ENCODE measurements at places on chromosomes 6 and 20.
A peak's percentile ranks its signal among the peaks of the same experiment; 100 is the strongest.

GRCh38 chr6:31666337-31666965 lies 571 bp downstream of the CSNK2B start:
- DNase-seq: no peak

DNA sequence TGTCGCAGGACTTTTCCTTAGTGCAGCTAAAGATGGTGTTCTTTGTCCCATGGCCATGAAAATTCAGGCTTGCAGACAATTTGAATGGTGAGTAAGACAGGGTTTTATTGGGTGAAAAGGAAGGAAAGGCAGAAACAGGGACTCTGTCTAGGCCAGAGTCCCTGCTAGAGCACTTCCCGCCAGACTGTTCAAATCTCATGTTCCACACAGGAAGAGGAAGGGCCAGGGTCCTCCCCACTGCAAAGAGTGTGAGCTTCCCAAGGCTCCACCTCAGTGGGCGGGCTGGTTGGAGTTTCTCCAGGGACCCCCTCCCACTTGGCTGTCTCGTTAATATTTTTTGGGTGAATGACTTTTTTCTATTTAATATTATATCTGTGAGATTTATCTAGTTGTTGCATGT lies 29.0 kb downstream of the COL19A1 start:
- DNase-seq: no peak

GRCh38 chr6:129590408-129591022 lies 119.5 kb downstream of the ARHGAP18 start:
- DNase-seq: no peak

DNA sequence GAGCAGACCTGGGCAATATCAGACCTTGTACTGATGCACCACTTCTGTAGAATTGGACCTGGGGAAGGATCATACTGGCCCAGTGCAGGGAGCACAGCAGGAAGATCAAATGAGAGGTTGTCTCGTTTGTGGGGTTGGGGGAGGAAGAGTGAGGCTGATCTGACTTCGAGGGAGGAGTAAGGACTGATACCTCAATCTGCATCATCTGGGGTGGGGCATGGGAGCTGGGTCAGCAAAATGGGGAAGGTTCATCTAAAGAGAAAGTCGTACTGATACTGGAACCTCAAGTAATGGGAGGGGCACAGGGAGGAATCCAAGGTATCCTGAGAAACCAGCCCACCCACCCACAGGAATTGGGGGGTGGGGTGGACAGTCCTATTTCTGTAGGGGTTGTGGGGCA lies 3.7 kb downstream of the RNF39 start:
- no peak for DNase-seq

DNA sequence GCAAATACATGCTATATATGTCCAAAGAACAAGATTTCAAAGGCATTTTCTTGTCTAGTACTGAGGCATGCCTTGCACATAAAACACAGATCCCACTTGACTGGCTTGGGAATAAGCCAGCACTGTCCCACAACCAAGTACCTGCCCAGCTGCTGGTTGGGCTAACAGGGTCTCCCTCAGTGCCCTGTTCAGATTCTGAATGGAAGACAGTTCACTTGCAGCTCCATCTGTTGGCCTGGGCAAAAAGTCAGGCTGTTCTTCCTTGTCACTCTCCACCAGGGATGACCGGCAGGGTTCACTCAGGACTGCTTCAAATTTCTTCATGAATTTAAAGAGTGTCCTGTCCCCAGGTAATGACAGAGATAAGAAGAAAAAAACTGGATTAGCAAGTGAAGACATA lies 44.4 kb upstream of the LYRM2 start:
- no peak for DNase-seq

DNA sequence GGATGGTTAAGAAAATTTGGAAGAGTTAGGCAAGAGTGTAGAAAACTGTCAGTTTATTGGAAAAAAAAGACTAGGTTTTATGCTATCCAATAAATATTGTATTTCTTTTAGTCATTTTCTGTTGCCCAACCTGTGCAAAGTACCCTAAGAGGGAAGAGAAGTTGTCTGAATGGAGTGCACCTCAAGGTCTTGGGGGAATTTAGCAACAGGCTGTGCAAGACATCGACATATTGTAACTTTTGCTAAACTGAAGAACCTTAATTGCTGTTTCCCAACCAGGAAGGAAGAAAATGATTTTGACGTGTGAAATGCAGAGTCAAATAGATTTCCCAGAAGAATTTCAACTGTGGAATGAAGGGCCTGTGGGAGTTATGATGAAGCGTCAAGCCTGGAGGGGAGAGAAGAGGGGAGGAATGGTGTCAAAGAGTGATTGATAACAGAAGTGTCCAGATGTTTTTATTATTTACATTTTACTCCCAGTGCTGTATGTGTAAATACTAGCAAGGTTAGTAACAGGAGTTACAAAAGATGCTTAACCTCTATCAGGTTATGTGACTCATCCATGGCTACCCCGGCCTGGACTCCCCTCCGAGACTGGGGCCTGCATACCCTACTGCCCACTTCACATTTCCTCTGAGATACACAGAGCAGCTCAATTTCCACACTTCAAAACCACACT lies 246.8 kb downstream of the MYLK4 start:
- DNase-seq: no peak

DNA sequence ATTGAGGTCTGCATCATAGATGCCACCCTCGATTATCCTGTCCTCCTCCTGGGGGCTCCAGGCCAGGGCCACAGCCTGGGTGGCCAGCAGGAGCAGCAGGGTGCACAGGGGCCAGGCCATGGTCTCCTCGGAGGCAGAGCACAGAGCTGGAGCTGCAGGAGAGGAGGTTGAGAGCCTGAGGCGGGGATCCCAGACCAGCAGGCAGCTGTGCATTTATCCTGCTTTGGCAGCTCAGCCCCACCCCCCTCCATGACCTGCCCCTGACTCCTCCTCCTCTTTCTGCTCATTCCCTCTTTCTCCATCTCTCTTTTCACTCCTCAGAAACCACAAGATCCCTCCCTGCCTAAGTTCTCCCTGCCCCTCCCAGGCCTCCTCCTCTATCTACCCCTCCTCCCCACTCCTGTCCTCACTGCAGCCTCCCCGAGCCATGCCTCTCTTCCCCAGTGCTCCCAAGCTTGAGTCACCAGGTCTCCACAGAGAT lies at the start of gene CST2:
CST2 (minus strand) TSS at position 189 of the 481 bp plus-strand sequence; CDS start at position 120, 69 bp downstream.
- DNase-seq: no peak

DNA sequence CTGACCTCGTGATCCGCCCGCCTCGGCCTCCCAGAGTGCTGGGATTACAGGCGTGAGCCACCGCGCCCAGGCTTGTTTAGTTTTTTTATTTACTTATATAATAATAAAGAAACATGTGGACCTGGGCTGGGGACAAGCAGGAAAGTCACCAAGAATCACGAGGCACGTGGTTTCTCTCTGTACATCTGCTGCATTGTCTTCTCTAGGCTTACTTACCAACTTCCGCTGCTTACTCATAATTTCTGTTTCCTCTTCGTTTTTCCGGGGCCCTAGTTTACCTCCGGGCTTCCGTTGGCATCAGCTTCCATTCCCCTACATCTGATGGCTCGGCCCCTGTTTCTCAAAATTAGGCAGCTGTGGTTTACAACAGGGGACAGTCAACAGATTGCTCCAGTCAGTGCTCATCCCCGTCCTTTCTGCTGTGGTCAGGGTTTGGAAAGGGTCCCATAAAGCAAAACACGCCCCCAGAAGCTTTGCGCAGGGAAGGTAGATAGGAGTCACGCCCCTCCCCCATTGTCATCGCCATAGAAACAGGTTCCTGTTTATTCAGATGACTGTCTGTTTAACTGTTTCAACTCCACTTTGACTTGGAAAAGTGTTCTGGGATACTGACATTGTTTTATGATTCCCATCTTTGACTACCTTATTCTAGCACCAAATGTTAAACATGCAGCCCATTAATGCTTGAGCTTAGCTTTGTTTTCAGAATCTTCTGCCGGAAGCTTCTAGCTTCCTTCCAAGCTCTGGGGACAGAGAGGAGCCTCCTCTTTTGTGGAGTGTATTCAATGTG lies 31.9 kb upstream of the TXLNB start:
- DNase-seq: peak; percentile 59

- peak; percentile 71 for DNase-seq
These were observed 79.8 kb downstream of the KIF13A start for GRCh38 chr6:17907406-17908229.

DNA sequence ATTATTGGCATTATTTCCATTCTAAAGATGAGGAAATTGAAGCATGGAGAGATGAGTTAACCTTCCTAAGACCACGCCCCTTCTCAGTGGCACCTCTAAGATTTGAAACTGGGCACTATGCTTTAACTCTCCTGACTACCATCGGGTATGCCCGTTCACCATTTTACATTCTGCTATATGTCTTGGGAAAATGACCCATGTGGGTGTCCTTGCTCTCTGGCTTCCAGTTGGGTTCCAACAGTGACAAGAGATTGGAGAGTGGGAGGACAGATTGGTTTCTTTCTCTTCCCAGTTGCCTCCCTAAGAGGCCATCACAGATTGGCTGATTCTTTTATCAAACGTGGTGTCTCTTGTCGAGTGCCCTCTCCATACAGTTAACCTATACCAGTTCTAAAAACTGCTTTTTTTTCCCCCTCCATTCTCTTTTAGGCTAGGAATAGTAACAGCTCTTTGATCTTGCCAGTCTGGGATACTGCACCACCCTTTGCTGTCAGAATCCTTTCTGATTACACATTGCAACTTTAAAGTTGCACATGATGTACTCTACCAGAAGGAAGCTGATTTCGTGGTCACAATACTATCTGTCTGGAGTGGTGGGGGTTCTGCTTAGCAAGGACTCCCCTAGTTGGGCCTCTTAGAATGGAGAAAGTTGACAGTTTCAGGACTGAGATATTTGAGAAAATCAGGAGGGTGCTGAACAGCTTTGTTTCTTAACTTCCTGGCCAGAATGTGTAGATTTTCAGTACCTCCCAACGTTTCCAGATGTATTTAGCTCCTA lies 88.0 kb upstream of the ELOVL5 start:
- DNase-seq: no peak

DNA sequence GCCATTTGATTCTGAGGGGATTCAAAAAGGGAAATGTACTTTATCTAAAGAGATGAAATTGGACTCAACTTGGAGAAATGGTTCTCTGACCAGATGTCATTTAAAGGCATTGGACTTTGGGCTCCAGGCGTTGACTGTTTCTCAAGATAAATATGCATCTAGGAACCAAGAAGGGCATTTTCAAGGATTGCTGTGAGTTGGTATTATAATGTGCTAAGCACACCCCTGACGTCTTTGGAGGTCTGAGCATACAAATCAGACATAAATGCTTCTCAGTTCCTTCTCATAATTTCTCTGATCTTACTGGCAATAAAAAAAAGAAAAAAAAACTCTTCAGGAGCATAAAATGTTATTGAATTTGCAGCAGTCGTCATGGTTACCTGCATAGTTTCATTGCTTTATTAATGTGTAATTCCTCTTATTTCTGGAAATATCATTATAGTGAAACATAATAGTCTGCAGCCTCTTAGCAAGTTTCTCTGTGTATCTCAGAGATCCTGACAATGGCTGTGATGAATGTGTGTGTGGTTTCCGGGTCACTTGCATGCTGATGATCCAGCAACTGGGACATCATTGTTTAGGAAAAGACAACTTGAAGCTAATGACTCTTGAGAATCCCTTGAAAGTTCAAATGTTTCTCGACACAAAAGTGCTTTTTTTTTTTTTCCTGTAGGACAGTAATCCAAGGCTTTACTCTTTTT lies 136.0 kb downstream of the AIG1 start:
- DNase-seq: no peak

- DNase-seq: no peak
These were observed 8.8 kb downstream of the BTBD3 start for GRCh38 chr20:11926292-11926998.

GRCh38 chr6:5697508-5697907 lies 309.2 kb downstream of the NRN1 start:
- DNase-seq: no peak

GRCh38 chr6:118469468-118469867 lies 78.6 kb upstream of the PLN start:
- DNase-seq: no peak

DNA sequence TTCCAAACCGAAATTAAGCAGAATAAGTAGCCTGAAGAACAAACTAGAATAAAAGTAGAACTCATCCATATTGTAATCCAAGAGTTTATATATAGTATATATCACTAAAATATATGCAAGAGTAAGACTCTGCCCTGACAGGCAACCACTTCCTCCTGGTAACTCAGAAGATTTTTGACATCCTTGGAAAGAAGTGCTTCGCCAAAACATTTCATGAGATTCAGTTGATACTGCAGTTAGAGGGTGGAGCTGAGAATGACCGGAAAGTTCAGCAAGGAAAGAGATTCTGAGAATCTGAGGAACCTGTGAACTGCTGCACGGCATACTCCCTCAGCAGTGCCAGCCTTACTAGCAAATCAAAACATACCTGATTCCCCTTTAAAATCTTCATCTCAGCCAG lies 79.6 kb downstream of the CDK19 start:
- no peak for DNase-seq

- DNase-seq: no peak
These were observed 168.5 kb upstream of the SALL4 start for GRCh38 chr20:51970858-51971257.

GRCh38 chr20:24840121-24840713 lies 108.9 kb upstream of the CST7 start:
- DNase-seq: no peak

- no peak for DNase-seq
These were observed 60.7 kb downstream of the PRND start for GRCh38 chr20:4782378-4782772.

DNA sequence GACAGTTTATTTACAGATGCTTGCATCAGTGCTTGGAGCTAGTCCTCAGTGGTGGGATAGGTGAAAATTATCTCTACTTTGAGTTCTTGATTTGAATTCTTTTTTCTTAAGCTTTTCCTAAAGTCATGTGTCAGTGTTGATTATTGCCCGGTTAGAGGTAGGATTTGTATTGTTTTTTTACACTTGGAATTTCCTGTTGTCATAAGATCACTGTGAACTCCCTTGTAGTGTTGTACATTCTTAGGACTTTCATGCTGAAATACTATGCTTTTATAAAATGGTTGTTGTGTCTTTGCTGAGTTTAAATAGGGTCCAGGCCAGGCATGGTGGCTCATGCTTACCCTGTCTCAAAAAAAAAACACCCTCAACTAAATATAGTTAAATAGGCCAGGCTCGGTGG lies 20.3 kb downstream of the ASXL1 start:
- DNase-seq: no peak

GRCh38 chr6:97095311-97095850 lies 170.9 kb downstream of the KLHL32 start:
- DNase-seq: no peak
